ENCODE measurements at places on chromosomes 6 and 20. TPM values are rescaled to one million over a fixed set of nuclear protein-coding genes. Genes with fewer than 3 reads are reported as not detected.

GRCh38 chr6:15626878-15627674 is 35.8 kb downstream of the DTNBP1 start:
- no peak for DNase-seq

- no peak for DNase-seq
These were observed 38.9 kb downstream of the CD109 start for GRCh38 chr6:73734832-73735453.

DNA sequence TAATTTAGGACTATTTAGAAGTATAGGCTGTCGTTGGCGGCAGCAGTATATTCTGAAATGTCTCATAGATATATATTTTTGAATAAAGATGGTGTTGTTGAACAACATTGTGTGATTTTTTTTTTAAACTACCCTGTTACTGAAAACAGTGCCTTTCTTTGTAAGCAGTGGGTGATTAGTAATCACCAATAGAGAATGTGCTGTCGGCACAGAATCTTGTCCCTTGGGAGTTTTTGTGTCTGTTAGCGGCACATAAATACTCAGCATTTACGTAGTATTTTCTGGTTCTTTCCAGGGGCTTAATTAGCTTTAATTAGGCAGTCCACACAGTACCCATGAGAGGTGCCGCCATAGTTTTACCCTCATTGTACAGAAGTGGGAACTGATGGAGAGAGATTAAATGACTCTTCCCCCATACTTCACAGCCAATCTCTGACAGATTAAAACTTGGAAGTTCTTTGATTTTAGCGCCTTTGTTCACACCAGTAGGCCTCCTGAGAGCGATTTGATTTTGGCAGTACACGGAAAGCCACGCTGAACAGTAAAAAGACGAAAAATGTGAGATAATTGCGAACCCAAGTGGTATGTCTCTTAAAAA is 58.8 kb downstream of the RPRD1B start:
- DNase-seq = no peak

The ASIP gene
- not detected for total RNA-seq

The TULP1 gene
- 3.5 TPM for total RNA-seq
